ENCODE measurements at places on chromosomes 1 and 21.

DNA sequence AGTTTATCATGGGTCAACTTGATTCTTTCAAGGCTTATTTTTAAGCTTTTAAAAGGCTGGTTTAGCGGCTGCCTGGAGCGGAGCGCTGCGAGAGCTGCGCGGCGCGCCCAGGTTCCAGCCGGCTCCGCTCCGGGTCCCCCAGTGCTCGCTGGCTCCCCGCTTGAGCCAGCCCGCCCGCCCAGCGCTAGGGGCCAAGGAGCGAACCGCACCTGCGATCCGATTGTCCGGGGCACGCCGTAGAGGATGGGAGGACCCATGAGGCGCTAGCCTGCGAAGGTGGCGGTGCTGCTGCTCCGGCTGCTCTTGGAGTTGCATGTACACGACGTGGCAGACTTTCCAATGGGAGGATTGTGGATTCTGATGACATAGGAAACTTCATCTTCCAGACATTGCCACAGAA lies 9.9 kb upstream of the CFHR4 start:
- no peak for DNase-seq

- no peak for DNase-seq
Observed at GRCh38 chr1:99781798-99782197, 15.4 kb upstream of the FRRS1 start.

GRCh38 chr21:41903559-41904351 lies 24.6 kb upstream of the PRDM15 start:
- DNase-seq = no peak

GRCh38 chr21:42760361-42760950 lies 107.0 kb downstream of the PDE9A start:
- DNase-seq = no peak

DNA sequence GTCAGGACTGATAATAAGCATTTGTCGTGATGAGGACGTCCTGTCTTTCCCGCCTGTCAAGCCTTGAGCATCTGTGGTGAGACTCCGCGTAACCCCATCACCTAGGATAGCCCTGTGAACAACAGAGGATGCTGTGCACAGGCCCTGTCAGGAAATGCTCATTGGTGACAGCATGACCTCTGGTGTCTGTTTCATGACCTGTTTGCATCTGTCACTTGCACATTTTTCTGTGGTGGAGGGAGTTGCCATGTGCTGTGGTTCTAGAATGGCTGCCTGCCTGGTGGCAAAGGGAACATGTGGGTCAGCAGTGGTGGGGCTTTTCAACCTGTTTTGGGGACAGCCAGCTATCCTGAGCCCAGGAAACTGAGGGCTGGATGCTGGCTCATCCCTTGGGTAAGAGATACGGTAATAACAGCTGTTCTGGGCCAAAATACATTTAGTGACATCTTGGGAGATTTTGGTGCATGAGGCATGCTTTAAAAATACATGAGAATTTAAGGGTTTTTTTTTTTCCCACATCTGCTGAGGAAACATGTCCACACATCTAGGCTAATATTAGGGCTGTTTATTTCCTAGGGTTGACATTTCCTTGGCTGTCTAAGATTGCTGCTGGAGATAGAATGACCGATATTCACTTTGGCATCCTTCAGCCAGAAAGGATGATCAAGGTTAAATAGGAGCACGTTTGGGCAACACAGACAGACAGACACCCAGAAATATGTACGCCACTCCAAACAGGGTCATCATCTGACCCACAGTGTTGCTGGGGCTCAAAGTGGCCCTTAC lies 52.9 kb downstream of the KCNC4 start:
- DNase-seq = no peak

DNA sequence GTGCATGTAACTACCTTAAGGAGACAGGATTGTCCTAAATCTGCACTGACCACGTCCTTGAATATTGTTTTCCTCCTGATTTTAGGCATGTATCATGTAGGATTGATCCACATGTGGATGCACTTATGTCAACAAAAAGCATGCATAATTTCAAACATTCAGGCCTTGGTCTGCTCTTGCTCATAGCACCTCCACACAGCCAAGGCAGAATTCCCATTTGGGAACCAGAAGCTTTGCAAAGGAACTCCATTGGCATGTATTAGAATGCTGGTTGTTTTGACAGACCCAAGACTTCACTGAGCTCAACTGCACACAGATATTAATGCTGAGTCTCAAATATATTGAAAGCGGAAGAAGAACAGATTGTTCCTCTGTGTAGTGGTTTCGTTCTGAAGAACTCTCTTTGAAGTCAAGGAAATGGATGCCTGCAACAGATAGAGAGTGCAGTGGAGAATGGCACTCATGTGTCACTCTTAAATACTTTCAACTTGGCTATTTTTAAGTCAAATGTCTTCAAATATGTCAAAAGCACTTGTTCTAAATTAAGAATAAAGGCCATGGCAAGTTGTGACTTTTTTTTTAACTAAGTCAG lies 387.6 kb downstream of the LTN1 start:
- no peak for DNase-seq

- no peak for DNase-seq
Observed at GRCh38 chr1:45263132-45263531, 56.7 kb upstream of the ZSWIM5 start.

DNA sequence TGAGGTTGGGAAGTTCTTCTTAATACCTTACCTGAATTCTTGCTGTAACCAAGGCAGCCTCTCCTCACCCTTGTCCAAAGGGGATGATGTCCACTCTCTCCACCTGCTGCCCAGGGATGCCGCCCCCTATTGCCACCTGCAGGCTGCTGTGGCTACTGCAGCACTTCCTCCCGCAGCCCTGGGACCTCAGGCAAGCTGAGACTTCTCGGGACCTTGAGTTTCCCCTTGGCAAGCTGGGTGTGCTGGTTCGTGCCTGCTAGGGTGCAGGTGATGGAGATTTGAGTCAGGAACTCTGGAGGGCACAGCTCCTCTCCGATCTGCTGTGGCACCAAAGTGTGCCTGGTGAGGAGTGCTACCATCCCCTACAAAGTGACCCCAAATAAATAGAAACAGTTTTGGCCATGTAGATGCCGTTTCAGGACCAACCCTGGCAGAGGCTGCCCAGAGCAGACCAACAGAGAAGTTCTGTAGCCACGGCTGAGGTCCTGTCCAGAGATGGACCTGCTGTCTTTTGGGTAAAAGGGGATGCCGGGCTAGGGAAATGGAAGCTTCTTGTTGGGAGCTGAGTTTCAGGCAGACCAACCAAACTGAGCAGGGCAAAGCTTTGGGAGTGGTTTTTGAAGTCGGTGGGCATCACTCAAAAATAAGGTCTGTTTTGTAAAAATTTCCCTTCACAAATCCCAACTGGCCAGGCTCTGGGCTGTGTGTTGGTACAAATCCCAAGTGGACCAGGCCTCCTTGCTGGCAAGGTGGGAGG lies 31.7 kb downstream of the RUNX3 start:
- DNase-seq = no peak

- no peak for DNase-seq
Observed at GRCh38 chr1:52636721-52637695, 4.0 kb downstream of the SHISAL2A start.

DNA sequence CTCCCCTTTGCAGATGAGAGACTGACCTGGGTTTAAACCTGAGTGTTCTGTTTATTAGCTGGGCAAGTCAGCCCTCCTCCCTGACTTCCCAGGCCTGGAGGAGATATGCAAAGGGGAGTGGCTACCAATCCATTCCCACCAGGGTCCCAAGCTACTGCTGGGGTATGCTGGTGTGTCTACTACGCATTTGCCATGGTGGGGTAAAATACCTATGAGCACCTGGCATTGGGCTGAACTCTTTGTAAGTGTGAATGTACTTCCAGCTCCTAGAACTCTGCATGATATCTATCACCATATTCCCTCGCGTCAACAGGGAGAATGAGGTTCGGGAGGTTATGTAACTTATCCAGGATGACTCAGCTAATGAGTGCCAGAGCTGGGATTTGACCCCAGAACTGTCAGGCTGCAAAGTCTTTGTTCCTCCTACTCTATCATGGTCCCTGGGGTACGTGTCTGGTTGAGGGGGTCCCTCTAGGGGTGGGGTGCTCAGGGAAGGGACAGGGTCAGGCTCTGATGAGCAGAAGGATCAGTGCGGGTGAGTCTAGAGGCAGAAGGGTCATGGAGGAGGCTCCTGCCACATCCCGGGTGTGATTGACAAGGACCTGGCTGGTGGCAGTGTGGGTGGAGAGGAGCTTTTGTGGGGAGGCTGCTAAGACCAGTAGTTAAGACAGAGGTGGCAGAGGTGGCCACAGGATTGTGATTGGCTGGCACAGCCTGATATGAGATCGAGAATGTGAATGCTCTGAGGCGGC lies 16.7 kb downstream of the AMPD2 start:
- DNase-seq = no peak

- DNase-seq = no peak
Observed at GRCh38 chr1:228073857-228074545, 8.5 kb upstream of the ARF1 start.

DNA sequence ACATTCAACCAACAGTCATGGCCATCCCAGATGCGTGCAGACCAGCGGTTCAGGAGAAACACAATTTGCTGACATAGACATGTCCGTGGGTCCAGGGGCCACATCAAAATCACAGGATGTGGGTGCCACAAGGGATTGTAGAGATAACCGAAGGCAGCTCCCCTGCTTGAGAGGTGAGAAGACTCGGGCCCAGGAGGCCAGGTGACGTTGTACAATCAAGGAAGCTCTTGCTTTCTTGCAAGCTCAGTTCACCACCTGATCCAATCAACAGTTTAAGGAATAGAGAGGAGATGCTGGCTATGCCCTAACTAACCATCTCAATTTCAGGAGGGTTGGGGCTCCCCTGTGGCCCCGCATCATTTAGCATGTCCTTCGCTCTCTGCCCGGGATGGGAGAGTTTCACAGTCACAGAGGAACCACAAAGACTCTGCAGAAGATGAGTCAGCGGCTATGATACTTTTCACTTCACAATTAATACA lies 19.5 kb downstream of the UBASH3A start:
- no peak for DNase-seq

- DNase-seq = no peak
Observed at GRCh38 chr21:36122977-36123376, 11.9 kb upstream of the CBR3 start.

DNA sequence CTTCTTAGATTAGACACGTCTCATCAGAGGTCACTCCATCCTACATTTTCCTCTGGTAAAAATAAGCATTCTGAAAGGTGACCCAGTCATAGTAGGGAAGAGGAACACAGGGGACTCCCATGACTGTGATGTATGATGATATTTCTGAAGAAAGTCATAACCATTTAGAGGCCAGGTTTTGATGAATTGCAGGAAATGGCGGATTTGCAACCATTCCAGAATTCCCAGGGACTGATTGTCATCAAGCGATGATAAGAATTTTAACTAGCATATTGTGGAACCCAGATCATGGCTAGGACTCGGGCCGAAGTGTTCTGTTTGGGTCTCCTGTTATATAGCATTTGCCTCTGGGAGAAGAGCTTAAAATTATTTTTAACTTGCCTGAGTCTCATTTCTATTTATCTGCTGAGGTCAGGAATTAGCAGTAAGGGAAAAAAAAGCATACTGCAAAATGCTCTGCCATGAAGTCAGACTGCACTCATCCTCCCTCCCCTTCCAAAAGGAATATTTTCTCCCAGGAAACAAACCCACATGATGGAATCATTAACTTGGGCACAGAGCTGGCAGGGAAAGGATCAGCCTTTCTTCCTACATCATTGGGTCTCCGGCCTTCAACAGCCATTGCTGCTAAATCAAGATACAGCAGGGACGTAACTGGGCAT lies 286.7 kb downstream of the HLX start:
- DNase-seq = no peak

DNA sequence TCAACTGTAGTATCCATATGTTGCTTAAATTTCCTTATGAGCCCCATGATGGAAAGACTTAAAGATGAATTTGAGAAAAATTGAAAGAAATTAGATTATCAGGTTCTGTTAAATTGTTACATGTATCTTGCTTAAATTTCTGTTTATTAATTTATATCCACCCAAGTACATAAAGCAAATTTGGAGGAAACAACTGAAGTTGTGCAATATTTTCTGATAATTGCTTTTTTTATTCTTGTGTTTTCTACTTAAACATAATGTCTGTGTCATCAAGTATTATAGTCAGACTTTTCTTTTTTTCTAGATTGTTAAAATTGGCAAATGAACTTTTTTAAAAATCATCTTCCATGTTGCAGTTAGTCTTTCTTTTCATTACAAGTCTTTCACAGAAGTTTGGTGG lies 36.8 kb downstream of the RNF11 start:
- DNase-seq = no peak

DNA sequence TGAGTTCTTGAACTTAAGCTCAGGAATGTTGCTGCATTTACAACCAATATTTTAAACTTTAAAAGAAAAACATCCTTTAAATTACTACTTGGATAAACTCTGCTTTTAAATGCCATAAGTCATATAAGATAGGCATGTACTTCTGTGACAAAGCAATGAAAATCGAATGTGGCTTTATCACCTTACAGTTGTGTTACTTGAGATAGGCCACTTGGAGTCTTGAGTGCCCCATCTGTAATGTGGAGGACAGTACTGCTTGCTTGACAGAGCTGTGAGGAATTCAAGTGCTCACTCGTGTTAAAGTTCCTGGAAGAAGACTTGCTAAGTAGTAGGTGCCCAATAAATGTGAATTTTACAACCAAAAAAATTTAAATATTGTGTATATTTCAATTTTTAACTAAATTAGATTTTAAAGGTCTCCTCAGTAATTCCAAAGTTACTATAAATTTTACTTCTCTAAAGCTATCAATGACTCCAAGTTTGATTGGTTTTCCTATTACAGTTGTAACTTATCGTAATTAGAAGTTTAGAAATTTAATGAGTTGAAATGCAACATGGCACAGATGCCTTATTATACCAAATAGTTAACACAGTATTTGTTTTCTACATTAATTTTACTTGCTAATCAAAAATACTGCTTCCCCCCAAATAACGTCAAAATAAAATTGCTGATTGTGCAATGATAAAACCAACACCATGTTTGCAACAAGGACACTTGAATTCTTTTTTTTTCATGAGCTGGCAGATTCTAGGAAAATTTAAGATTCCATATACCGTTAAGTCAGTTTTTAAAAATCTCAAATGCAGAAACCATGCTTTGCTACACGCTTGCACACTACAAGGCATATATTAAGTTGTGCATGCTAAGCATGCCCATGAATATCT lies 21.8 kb downstream of the PSMB2 start:
- no peak for DNase-seq

- no peak for DNase-seq
Observed at GRCh38 chr1:44718091-44718490, 12.9 kb downstream of the RNU5D-1 start.

- DNase-seq = no peak
Observed at GRCh38 chr1:36971852-36972618, 62.3 kb downstream of the GRIK3 start.

- DNase-seq = no peak
Observed at GRCh38 chr1:22412932-22413727, 38.5 kb upstream of the ZBTB40 start.

- no peak for DNase-seq
Observed at GRCh38 chr1:77557053-77557452, 125.4 kb downstream of the ZZZ3 start.

GRCh38 chr1:236078993-236079392 lies 14.1 kb upstream of the NID1 start:
- no peak for DNase-seq

Measured in skeletal muscle cell (primary cell).